ENCODE measurements at places on chromosomes 5 and 9. TPM values are rescaled to one million over a fixed set of nuclear protein-coding genes. Genes with fewer than 3 reads are reported as not detected.

DNA sequence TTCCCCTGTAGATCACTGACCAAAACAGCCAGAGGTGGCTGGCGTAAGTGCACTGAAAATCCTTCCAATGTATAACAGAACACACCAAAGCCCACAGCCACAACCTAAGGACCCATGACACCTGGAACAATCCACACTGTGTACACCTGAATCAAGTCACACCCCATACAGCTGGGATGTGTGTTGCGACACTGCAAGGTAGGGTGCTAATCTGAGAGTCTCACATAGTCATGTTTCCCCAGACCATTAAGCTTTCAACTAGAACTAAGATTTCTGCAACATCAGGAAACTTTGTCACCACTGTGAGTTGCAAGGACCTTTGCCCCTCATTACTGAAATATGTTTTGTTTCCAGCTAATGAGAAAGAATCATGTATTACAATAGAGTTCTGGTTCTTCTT, 59.4 kb downstream of the MED27 start:
- no peak for DNase-seq

CATSPER3 gene
- total RNA-seq, result 2.7 TPM

IL3 gene
- total RNA-seq, result not detected

DNA sequence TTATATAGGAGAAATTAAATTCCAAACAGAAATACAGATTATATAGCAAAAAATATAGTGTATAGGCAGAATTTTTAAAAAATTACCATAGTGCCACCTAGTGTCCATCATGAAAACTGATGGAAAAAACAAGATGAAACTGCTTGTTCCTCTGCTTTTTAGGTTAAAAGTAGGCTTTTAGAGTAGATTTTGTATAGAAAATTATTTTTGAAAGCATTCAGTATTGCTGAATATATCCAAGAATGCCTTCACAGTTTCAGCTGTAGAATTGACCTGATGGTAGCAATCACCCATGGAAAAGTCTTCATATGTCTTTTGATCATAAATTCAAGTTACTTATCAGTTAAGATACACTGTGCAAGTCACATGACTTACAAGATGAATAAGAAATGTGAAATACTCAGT, 19.7 kb downstream of the RIOK2 start:
- DNase-seq, result peak; percentile 43

RUSC2 gene
- 0.32 TPM for total RNA-seq

DNA sequence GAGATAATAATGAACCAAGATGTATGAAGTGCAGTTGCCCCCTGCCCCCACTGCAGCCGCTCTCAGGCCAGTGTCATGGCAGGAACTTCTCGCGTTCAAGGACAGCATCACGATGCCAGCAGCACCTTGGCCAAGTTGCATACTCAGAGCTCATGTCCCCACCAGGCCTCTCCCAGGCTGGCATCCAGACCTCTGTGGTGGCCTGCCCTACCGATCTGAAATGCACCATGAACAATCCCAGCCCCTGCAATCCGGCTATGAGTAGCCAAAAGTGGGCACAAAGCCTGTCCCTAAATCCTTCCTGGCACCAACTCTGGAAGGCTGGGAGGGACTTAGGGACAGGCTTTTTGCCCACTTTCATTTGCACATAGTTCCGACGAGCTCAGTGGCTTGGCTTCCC, 140.9 kb downstream of the PAX5 start:
- DNase-seq, result no peak

DNA sequence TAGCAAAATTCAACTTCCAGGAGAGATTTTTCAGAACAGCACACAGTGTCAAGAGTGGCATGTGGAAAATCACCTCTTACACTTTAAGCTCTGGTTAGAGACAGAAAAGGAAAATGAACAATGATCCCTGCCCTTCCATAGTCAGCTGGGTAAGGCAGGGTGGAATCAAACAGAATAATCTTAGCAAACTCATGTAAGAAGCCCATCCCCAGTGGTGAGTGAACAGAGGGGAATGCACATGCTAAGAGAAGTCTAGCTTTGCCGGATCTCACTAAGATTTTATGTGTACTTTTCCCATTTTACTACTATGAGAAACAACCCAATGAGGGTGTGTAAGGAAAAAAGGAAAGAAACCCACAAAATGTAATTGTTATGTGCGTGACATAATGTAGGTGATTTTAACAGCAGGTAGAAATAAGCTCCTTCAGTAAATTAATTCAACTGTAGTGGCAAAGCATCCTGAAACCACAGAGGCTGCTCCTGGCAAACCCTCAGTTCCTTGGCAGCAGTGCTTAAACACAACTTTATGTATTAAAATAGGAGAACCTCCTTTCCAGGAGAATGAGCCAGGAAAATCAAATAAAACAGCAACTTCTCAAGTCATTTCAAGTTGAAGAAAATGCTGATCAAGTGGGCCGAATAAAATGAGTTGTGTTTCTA, 366.0 kb upstream of the TRPC7 start:
- no peak for DNase-seq

- DNase-seq, result no peak
Observed at GRCh38 chr5:43006424-43007202, 33.5 kb downstream of the ANXA2R start.

DNA sequence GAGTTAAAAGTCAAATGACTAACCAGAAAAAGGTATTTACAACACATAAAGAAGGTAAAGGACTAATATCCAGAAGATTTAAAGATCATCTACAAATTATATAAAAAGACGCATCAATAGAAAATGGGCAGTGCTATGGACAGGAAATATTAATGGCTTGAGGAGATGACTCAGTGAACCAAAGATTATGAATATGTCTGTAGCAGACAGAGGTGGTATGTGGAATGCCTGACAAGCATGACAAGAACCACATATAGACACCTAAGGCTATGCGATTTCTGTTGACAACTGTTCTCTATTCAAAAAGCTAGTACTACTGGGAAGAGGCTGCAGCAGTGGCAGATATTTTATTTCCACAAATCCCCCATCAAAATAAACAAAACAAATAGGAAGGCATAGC, 177.0 kb upstream of the SH3GL2 start:
- DNase-seq, result no peak

DNA sequence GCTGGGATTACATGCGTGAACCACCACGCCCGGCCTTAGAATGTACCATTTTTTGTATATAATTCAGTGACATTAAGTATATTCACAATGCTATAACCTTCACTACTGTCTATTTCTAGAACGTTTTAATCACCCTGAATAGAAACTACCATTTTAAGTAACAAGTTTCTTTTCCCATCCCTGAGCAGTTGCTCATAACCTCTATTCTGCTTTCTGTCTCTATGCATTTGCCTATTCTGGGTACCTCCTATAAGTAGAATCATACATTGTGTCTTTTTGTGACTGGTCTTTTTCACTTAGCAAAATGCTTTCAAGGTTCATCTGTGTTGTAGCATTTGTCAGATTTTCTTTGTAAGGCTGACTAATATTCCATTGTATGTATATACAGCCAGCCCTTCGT, 39.9 kb downstream of the DDX46 start:
- no peak for DNase-seq

MAP1B gene
- 0.15 TPM for total RNA-seq

CCL27 gene
- not detected for total RNA-seq

PCDHB11 gene
- not detected for total RNA-seq

GRCh38 chr9:37575511-37575914, 667 bp downstream of the FBXO10 start:
- DNase-seq, result peak; percentile 69

LEAP2 gene
- 5.9 TPM for total RNA-seq

DNA sequence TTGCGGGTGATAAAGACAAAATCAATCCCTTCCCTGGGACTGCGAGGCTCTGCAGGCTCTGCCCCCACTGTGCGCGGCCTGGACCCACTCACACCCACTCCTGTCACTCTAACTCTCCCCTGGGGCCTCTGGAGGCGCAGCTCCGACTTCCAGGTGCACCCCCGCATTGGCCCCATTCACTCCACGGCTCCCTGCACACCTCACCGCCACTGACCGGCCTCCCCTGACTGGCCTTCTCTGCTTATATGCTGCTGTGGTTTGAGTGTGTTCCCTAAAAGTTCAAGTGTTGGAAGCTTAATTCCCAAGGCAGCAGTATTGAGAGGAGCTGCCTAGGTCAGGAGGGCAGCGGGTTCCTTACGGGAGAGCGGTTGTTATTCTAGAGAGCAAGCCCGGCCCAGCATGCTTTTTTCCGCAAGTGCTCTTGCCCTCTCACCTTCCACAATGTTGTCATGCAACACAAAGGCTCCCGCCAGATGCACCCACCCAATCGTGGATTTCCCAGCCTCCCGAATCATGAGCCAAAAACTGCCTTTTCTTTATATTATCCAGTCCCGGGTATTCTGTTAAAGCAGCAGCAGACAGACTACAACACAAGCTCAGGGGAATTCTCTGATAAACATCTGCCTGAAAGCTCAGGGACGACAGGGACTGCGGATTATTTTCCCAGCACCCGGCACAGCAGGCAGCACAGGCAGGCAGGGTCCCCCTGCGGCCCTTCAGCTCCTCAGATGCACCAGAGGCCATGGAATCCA, 73.5 kb upstream of the LRRTM2 start:
- DNase-seq, result no peak

- DNase-seq, result no peak
Observed at GRCh38 chr5:118988866-118989180, 476 bp upstream of the DTWD2 start.

GRCh38 chr5:35826554-35826953, 30.1 kb upstream of the IL7R start:
- no peak for DNase-seq

DNA sequence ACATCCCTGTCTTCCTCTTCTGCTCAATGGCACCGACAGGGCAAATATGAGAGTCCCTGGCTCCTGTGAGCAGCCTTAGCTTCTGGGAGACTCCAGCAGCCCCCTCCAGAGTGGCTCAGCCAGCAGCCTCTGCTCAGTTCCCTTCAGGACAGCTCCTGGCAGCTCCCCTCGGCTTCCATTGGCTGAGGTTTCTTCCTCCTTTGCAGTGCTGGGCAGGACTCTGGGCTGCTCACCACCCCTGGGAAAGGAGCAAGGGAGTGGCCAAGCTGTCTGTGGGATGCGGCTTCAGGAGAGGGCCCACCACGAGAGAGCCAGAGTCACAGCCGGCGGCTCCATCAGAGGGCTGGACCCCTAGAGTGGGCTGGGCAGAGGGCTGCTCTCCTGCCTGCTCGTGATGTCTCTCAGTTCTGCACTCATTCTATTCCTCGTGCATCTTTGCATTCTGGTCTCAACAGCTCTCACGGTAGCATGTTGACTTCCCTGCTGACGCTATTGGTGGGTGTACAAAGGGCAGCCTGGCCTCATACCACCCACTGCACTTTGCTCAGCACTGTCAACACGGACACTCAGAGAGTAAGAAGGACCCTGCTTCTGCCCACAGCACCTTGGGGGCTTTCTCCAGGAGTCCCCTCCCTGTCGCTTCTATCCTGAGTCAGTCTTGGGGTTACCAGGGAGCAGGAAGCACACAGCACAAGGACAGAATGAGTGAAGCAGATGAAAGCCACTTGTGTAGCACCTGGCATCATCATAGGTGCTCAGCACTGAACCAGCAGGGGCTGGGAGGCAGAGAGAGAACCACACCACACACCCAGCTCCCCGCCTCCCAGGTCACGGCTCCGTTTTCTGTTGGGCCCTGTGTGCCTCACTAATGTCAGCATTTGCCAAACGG, 80.9 kb upstream of the ALDH1B1 start:
- no peak for DNase-seq

DNA sequence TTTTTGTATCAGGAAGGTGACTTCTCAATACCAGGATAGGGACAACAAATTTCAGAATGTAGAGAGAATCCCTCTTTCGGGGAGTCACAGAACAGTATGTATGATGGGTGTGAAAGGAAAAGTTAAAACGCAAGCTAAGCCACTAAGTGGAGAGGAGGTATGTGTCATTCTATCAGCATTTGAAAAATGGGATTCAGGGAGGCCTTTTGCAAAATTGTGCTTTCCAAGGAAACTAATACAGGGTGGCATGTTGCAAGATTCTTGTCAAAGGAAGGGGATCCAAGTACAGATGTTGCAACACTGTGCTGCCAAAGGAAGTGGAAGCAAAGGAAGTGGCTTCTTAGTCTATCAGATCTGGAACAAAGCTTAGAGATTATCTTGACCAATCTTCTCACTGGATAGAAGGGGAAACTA, 12.6 kb upstream of the TNIP1 start:
- DNase-seq, result no peak

DNA sequence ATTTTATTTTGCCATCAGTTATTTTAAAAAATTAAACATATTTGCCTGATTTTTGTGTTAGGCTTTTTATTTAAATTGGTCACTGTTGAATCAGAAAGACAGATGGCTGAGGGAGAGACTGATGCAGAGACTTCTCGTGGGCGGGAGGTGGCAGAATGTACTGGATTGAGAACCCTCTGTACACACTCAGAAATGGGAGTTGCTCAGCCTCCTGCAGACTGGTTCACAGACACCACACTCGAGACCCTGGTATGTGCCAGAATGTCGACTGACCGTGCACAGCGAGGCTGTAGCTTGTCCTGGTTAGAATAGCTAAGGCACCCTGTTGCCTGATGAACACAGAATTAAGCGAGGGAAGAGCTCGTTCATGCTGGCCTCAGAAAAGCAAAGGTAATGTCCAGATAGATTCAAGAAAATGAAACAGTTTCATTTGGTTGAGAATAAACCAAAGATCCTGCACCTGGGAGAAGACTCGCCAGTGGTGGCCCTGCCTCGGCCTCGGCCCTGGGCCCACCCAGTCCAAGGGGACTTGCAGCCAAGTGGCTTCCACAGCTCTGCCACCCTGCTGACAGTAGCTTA, 71.3 kb upstream of the OTULINL start:
- DNase-seq, result no peak

GRCh38 chr5:176837707-176838115, 27.4 kb downstream of the UNC5A start:
- peak; percentile 58 for DNase-seq

DNA sequence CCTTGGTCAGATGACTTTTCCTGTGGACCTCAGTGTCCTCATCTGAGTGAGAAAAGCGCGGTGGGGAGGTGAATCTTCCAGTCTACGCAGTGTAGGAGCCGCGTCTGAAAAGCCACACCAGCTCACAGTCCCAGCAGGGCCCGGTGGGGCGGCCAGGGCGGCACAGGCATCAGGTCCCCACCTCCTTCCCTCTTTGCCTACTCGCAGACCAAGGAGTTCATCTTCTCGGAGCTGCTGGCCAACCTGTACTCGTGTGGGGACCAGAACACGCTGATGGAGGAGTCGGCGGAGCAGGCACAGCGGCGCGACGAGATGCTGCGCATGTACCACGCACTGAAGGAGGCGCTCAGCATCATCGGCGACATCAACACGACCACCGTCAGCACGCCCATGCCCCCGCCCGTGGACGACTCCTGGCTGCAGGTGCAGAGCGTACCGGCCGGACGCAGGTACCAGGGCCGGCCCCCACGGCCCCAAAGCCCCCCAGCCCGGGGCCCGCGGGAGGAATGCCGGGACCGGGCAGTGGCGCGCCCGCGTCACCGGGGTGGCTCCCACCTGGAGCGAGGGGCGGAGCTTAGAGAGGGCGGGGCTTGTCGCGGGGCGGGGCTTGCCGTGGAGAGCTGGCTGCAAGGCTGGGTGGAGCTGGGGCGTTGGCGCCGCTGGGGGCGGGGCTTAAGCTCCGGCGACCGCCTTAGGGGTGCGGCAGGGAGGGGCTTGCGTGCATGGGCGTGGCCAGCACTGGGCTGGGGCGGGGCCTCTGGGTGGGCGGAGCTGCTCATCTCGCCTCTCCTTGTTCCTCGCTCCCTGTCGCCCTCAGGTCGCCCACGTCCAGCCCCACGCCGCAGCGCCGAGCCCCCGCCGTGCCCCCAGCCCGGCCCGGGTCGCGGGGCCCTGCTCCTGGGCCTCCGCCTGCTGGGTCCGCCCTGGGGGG, 25.6 kb downstream of the GOLGA2 start:
- peak; percentile 97 for DNase-seq

IL33 gene
- total RNA-seq, result not detected

ZBTB6 gene
- 19.9 TPM for total RNA-seq

GRIN3A gene
- total RNA-seq, result not detected

MAPK9 gene
- total RNA-seq, result 39.7 TPM

- DNase-seq, result no peak
Observed at GRCh38 chr5:58751222-58751837, 168.5 kb downstream of the RAB3C start.
